ENCODE measurements at places on chromosomes 6 and 20. TPM values are rescaled to one million over a fixed set of nuclear protein-coding genes. Genes with fewer than 3 reads are reported as not detected.

Gene SCAF8
- total RNA-seq: 37.4 TPM

Gene PEX6
- 53.0 TPM for total RNA-seq

Gene RBM39
- total RNA-seq: 288 TPM

- DNase-seq: no peak
Measured at GRCh38 chr6:133788556-133788955, 100.4 kb upstream of the TCF21 start.

GRCh38 chr6:122392564-122393350 lies 6.7 kb upstream of the HSF2 start:
- DNase-seq: no peak

- peak; percentile 72 for DNase-seq
Measured at GRCh38 chr6:4351520-4352321, 216.3 kb upstream of the ECI2 start.

- no peak for DNase-seq
Measured at GRCh38 chr6:28351087-28351486, 1.3 kb downstream of the ZKSCAN3 start.
